ENCODE measurements at places on chromosomes 4 and X.

DNA sequence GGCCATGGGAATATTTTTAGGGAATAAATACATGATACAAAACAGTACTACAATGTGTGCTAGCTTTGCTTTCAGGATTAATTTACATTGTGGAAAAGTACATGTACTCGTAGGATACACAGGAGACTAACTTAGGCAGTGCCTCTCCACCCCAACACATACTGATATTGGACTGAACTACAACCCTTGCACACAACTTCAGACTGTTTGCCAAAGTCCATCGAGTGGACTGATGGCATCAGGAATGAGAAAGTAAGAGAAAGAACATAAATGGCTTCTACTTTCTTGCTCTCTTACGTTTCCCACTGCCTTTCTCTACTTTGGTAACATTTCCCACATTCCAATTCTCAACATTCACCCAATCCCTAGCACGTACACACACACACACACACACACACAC lies 130.1 kb downstream of the RNF150 start:
- no peak for DNase-seq

DNA sequence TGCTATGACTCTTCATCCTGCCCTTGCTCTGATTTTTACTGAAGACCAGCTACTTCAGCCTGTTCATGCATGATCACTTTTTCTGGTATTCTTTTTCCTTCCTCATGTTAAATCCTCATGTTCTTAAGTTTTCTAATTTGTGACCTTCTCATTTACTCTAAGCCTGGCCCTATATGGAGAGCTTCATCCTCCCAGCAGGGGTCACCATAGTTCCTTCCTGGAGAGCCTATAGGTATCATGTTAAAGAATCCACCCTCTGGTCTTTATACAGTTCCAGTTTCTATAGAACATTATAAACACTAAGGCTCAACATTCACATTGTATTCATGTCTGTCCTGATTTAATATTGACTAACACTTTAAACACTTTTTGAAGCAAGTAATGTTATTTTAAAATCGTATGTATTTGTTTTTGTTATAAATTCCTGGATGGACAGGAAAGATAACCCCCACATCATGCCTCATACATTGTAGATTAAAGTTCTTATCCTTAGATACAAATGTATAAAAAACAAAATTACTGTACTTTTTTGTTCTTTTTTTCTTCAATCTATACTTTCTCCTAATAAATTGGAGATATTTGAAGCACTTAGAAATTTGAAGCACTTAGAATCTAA lies 53.8 kb upstream of the OTUD4 start:
- no peak for DNase-seq

GRCh38 chrX:105701310-105702052 lies 120.9 kb upstream of the NRK start:
- DNase-seq = no peak

GRCh38 chr4:67713529-67714247 lies 12.7 kb upstream of the UBA6 start:
- no peak for DNase-seq

DNA sequence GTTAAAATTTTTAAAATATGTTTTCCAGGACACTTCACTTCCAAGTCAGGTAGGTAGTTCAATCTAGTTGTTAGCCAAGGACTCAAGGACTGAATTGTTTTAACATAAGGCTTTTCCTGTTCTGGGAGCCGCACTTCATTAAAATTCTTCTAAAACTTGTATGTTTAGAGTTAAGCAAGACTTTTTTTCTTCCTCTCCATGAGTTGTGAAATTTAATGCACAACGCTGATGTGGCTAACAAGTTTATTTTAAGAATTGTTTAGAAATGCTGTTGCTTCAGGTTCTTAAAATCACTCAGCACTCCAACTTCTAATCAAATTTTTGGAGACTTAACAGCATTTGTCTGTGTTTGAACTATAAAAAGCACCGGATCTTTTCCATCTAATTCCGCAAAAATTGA lies 49.7 kb downstream of the XIAP start:
- no peak for DNase-seq

DNA sequence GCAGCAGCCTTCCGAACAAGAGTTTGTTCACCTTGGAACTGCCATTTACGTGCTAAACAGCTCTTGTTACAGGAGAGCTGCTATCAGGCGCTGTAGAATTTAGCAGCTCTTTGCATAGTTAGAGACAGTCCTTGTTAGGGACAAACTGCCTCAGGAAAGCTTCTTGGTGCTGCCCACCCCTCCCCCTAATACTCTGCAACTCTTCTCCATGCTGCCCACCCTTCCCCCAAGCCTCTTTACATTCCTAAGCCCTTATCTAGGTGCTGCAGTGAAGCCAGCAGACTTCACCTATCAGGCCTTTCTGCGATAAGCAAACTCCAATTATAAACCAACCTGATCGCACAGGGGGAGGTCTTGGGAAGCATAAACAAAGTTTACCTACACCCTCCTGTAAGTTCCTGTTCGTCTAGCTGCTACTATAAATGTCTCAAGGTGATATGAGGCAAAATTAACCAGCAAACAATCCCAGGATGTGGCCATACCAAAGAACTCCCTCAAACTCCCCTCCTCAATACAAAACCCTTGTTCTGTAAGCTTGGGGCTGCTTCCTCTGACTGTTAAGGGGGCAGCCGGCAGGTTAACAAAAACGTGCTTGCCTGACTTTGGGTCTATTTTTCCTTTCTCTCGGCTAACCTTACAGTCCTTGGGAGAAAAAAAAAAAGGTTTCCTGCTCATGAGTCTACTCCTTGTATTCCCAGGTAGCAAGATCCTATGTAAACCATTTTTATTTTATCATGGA lies 74.0 kb upstream of the GC start:
- no peak for DNase-seq

DNA sequence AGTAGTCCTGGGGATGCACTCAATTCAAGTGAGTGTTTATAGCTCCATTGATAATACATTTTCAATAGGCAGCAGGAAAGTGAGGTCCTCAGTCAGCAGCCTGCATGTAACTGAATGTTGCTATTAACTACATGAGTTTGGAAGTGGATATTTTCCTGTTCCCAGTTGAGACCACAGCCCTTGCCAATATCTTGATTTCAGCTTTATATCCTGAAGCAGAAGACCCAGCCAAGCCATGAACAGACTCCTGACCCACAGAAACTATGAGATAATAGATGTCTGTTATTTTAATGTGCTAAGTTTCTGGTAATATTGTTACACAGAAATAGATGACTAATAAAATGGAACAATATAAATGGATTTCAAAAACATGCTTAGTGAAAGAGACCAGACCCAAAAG lies 63.7 kb downstream of the VSIG4 start:
- DNase-seq = no peak

GRCh38 chr4:116824172-116824571 lies 261.2 kb downstream of the TRAM1L1 start:
- no peak for DNase-seq

DNA sequence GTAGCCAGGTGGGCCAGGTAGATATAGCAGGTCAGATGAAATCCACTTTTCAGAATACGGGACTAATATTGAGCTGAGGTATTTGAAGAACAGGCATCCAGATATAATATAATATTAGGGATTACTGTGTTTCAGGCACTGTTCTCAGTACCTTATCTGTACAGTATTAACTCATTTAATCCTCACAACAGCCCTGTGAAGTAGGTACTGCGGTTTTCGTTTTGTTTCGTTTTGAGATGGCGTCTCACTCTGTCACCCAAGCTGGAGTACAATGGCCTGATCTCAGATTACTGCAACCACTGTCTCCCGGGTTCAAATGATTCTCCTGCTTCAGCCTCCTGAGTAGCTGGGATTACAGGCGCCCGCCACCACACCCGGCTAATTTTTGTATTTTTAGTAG lies 129.6 kb downstream of the IL1RAPL2 start:
- no peak for DNase-seq

GRCh38 chr4:148200960-148201359 lies 241.3 kb downstream of the NR3C2 start:
- no peak for DNase-seq

GRCh38 chr4:185779517-185779916 lies 32.5 kb downstream of the SORBS2 start:
- DNase-seq = no peak

DNA sequence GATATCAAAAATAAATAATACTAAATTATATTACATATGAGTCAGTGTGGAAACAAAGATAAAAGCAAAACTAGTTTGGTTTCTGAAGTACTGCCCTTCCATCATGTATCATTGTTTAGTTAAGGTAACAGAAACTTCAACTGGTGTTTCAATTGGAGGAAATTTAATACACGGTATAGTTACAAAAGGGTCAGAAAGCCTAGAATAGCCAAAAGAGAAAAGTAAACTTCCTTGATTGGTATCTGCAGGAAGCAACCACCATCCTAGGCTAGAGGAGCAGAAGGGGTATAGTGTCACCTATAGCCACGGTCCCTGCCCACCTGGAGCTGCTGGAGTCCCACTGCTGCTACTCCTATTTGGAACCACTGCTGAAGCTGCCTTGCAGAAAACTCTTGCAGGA lies 185.6 kb downstream of the SLC7A11 start:
- no peak for DNase-seq

- DNase-seq = no peak
Observed at GRCh38 chr4:16530688-16531635, 304.7 kb upstream of the TAPT1 start.

DNA sequence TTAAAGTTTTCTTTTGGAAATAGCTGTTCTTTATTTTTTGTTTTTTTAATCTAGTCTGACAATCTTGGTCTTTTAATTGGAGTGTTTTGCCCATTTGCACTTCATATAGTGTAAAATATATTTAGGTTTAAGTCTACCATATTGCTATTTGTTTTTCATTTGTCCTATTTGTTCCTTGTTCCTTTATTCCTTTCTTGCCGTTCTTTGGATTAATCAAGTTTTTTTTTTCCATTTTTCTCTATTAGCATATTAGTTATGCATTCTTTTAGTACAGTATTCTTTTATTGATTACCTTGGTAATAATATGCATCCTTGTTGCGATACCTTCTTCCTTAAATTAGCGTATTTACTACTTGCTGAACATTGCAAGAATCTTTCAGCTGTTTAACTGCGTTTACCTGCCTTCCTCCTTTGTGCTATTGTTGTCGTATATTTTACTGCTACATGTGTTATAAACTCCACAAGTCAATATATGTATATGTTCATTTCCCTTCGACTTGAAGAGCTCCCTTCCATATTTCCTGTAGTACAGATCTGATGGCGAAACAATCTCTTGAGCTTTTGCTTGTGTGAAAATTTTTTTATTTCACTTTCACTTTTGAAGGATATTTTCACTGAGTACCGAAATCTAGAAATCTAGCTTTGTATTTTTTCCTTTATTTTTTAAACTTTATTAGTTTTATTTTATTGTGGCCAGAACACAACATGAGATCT lies 23.9 kb upstream of the RNF212 start:
- DNase-seq = no peak

DNA sequence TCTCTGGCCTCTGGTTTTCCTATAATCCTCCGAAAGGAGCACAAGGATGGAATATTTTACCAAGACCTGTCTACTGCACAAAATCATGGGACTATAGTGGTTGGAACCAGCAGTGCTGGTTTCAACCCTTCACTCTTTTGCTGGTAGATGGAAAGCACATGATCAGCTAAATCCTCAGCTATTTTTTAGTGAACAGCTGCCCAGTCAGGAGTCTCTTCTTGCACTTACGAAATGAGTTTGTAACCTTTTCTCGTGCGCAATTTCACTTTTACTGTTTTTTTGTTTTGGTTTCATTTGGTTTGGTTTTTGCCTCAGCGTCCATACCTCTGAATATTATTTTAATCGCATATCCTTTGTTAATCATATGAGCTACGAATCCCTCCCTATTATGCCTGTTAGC lies 418.5 kb upstream of the CPEB2 start:
- no peak for DNase-seq
